Globus pallidus (tissue), 1 donor: ENCODE measurements at places on chromosomes 4 and X.

DNA sequence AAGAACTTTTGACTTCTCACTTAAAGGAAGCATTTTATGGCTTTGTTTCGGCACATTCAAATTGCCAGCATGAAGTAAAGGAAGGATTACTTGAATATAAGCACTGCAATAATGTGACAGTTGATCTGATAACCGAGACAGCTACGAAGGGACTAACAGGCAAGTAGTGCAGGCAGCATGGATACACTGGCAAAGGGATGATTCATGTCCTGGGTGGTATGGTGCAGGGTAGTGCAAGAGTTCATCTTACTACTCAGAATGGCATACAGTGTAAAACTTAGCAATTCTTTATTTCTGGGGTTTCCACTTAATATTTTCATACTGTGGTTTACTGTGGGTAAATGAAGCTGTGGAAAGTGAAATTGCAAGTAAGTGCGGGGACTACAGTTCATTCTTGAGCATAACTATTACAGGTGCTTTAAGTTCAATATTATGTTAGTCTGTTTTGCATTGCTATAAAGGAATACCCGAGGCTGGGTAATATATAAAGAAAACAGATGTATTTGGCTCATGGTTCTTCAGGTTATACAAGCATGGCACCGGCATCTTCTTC is 611.8 kb downstream of the SPOCK3 start:
- no peak for DNase-seq

DNA sequence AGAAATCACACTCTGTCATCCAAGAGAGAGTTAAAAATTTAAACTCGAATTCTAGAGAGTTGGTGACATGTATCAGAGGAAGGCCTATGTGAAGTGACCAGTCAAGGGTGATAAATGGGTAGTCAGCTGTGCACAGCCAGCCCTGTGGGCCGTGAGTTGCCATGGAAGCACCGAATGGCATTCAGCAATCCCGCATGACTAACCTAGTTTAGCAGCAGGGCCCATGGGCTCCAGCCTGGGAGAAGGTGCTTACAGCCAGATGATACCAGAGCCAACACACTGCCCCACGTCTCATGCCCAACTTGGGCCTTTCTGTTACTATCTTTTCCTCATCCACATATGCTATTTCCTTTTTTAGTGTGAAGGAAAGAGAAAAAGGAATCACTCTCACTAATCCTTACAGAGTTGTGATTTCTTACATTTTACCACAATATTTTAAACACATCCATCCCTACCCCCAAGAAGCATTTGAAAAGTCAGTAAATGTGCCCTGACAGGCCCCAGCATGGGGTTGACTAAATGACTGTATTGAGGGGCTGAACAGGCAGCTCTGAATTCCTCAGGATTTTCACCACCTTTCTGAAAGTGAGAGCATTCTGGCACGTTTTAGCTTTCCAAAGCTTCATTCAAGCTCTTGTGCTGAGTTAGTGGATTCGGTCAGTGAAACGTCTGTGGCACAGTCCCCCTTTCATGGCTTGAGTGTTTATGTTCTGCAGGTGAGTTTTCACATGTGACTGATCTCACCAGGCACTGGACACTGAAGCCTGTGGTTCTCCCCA is 104.2 kb downstream of the AFF1 start:
- peak; percentile 76 for DNase-seq

DNA sequence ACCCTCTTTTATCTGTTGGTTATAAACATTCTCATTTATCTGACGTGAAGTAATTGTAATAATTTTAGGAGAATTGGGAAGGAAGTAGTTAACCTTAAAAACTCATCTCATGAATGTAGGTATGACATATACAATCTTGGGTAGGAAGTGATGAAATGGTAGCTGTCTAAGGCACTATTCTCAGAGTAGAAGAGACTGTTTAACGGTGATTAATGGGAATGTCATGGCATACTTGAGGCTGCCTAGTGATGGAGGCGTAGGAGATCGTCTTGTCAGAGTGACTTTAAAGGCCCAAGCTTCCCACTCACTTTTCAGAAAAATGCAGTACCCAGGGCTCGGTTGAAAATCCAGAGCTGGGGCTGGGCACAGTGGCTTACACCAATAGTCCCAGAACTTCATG is 19.4 kb upstream of the AGA start:
- DNase-seq: no peak

DNA sequence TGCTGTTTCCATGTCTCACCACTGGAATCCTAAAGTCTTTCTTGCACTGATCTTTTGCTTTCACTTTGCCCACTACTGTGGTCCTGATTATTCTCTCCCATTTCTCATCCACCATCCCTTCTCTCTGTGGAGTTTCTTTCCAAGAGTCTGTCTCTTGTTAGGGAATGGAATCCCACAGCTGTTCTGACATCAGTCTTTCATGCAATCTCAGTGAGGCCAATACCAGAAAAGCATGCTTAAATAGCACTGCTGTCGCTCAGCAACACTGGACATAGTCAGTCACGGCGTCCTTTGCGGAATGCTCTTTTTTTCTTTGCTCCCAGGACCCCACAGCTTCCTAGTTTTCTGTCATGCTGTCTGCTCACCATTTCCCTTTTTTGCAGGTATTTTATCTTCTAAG is 20.1 kb downstream of the SLITRK4 start:
- DNase-seq: no peak

DNA sequence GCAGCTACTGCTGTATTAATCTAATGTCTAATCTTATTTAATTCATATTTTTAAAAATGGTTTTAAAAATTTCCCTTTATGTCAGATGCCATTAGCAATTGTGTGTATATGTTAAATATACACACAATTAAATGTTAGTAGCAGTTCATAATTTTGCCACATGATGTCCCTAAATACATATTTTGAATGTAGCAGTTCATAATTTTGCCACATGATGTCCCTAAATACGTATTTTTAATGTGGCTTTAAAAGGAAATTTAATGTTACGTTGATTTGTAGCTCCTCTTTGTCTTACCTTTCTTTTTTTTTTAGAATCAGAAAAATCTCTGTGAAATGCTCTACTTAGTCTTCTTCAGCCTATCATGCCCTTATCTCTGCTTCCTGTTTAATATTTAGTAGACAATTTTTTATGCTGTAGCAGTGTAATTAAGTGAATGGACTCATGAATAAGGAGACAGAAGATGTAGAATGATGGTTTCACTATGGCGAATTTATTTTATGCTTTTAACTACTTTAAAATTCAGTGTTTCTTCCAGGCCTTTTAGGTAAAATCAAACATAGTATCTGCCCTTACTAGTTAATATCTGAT is 26.1 kb downstream of the RBM46 start:
- DNase-seq: no peak

- no peak for DNase-seq
Observed at GRCh38 chr4:52250154-52250553, 199.1 kb downstream of the SPATA18 start.

DNA sequence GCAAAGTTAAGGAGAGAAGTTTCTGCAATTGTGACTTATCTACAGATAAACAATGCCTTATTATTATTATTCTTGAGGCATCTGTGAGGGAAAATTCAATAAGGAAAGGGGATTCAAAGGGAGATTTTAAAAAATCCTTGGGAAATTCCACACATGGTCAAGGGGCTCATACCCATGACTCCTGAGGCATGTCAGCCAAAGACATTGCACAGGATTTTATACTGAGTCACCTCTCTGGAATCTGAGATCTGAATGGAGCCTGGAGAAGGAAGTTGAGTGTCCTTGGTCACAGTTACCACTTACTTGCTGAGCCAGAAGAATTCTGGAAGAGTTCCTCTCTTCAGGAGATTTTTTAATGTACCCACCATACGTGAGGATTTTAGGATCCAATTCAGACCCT is 14.4 kb upstream of the CXCL8 start:
- no peak for DNase-seq

- no peak for DNase-seq
Observed at GRCh38 chr4:165343353-165344191, 16.1 kb downstream of the MSMO1 start.

DNA sequence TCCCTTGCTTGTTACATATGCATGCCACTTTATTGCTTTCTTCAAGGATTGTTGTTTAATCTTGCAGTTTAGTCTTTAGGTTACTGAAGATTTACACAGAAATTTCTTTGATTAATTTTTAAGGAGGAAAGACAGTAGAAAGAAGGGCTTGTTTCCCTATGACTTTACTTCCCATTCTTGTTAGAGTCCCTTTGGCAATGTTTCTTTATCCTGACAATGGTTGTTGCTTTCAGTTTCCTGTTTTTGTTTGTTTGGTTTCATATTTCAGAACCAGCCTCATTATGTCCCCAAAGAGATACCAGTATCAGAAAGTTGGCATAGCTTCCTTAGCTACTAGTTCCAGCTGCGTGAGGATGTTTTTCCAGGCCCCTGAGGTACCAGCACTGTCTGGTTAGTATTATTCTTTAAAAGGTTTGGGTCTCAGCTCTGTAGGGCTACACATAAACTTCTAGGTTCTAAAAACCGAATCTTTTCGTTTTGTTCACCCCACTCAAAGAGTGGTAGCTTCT is 61.3 kb upstream of the UNC5C start:
- no peak for DNase-seq

DNA sequence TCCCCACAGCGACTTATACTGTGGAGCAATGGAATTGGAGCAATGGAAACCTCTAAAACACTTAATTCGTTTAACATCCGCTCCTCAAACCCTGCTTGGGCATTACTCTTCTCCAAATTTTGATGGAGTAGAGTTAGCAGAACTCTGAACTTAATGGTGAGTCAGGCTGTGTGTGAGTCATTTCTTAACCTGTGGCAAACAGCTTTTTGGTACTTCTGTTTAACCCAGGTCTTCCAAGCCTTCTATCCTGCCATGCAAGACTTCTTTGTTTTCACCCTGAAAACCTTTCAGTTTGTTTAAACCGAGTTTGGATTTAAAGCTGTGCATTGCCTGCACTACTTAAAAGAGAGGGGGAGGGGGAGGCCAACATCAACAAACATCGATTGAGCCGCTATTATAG is 3.6 kb upstream of the AMOT start:
- DNase-seq: no peak

GRCh38 chrX:17679820-17680219 is 57.5 kb upstream of the SCML1 start:
- DNase-seq: no peak

- DNase-seq: no peak
Observed at GRCh38 chrX:155745792-155746191, 133.0 kb upstream of the TMLHE start.

DNA sequence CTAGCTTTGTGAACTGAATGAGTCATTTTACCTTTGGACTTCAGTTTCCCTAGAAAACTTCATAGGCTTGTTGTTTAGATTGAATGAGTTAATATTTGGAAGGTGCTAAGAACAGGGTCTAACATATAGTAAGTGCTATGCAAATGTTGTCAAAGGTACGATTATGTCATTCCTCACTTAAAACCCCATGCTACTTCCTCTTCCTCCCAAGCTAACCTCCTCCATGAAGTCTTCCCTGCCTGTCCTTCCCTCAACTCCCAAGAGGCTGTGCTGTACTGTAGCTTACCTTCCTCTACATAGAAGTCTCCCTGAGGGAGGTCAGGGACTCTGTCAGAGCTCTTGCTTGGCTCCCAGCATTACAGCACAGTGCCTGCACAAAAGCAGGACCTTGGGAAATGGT is 103.4 kb upstream of the PJA1 start:
- no peak for DNase-seq

- no peak for DNase-seq
Observed at GRCh38 chrX:26670521-26670920, 454.6 kb downstream of the MAGEB5 start.

DNA sequence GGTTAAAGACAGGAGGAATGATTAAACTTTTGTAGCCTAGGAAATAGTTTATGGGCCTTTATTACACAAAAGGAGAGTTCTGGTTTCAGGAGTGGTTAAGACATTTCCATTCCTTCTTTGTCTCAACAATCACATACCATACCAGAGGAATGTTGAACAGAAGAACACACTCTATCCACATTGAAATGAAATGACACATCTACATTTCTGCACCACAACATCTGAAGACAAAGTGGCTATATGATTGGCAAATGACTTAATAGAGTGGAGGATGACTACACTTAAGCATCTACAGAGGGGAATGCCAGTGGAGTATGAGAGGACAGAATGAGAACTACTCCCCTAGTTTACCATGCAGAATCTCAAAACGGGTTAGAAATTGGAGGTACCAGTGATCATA is 8.0 kb downstream of the CYP2U1 start:
- no peak for DNase-seq

GRCh38 chr4:47668810-47669408 is 169.0 kb downstream of the CORIN start:
- peak; percentile 34 for DNase-seq

DNA sequence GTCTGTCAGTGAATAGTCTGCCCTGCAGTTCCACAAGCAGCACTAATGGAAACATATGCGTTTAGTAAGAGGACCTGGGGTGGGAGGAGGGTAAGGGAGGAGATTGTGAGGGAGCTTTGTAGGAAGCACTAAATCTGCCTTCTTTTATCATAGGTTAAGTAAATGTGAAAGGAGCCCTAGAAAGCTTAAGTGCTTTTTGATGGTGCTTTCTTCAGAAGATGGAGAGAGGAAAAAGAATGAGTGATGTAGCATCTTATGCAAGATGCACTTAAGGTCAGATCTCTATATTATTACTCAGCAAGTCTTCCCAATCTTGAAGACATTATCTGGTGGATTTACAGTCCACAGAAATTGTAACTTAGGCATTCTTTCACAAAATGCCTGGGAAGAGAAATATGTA is 322.7 kb downstream of the PDHA2 start:
- no peak for DNase-seq

DNA sequence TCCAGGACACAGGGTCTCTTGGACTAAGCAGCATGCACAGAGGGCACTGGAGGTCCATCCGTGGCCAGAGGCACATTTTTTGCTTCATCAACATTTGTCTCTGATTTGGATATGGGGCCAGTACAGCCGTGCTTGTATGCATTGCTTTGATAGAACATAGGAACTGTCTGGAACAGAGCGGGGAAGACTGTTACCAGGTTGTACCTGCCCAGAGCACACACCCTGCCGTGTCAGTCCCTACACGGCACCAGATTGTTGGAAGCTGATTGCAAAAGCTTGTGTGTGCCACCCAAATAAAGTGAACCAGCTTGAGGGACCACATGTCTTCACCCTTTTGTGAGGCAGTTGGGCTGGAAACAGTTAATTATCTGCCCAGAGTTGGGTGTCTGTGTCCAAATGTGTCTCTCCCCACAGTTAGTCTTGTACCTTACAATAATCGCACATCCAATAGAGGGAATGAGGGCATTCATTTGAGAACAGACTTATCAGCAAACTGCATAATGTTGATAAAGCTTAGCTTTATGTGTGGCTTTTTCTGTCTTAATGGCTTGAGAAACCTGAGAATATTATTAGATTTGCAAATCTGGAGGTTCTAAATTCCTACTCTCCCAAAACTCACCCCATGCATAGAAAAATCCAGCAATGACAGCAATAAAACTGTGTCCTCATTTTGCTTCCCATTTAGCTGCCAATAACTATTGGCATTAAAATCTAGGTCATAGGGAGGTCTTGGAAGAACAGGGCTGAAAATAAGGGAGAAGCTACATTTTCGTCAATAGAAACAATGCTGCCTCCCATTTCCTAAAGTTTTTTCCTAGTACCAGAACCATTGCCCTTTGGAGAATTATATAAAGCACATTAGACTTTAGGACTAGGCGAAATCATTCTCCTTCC is 21.2 kb downstream of the KLF3 start:
- DNase-seq: no peak
